ENCODE measurements at places on chromosomes 4 and X.

- DNase-seq: no peak
Measured at GRCh38 chr4:94489098-94489497, 37.4 kb downstream of the PDLIM5 start.

- no peak for DNase-seq
Measured at GRCh38 chr4:189940178-189941004, at the start of gene FRG1. FRG1 (plus strand) TSS chr4:189940872; CDS start chr4:189941010, 138 bp downstream.

GRCh38 chrX:69387567-69388487 lies 116.3 kb upstream of the NALF2 start:
- DNase-seq: peak; percentile 55

- no peak for DNase-seq
Measured at GRCh38 chrX:41594634-41595033, 94.1 kb upstream of the GPR34 start.

GRCh38 chr4:152531479-152531878 lies 4.4 kb downstream of the FBXW7 start:
- no peak for DNase-seq

DNA sequence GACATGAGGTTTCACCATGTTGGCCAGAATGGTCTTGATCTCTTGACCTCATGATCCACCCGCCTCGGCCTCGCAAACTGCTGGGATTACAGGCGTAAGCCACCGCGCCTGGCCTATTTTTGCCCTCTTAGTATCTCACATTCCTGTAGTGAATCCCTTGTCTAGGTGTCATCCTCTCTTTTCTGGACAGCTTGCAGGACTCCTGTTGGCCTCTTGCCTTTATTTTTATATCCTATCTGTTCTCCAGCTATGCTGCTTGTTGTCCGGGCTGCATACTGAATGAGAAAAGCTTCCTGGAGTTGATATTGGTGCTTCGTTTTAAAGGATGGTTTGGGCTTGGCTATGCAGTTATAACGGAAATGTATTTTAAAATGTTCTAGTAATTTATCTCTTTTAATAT lies 148.6 kb downstream of the TLL1 start:
- no peak for DNase-seq

DNA sequence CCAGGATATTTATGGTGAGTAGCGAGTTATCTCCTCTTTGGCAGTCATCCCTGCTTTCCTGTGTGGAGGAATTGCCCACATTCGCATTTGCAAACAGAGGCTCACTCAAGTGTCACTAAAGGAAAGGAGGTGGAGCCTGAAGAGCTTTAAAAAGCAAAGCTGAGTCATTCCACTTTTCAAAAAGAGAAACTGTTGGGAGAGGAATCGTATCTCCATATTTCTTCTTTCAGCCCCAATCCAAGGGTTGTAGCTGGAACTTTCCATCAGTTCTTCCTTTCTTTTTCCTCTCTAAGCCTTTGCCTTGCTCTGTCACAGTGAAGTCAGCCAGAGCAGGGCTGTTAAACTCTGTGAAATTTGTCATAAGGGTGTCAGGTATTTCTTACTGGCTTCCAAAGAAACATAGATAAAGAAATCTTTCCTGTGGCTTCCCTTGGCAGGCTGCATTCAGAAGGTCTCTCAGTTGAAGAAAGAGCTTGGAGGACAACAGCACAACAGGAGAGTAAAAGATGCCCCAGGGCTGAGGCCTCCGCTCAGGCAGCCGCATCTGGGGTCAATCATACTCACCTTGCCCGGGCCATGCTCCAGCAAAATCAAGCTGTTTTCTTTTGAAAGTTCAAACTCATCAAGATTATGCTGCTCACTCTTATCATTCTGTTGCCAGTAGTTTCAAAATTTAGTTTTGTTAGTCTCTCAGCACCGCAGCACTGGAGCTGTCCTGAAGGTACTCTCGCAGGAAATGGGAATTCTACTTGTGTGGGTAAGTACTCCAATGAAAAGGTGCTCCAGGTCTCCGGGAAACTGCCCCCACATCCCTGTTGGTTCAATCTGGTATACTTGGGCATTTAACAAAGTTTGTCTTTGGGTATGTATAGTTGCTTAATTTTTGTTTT lies at the start of gene EGF:
Gene EGF, plus strand, starts transcription at position 178 of the 890 bp plus-strand sequence. Its CDS starts 453 bp downstream, at position 631.
- no peak for DNase-seq

DNA sequence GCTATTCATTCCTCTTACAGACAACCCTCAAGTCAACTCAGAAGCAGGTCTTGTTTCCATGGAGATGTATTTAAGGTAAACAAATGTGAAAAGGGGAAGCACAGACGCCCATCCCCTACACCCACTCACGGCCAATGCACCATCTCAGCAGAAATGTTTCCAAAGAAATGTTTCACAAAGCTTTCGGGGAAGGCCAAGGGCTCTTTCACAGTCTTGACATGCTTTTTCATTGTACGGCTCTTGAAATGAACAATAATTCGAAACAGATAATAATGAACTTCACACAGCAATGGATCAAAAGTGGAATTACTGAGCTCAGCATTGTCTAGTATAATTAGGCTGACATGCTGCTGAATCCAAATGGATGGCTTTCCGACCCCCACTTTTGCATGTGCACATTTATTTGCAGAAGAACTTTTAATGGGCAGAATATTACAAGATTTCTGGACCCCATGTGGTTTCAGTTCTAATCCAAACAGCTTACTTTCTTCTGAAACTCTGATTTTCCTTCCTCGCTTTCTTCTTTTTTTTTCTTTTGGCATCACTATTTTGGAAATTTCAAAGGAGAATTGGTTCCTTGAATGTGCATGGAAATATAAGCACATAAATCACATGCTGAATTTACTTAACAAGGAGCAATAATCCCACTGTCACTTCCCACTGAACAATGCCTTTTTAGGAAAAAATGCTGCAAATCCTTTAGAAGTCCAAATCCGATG lies 160.9 kb downstream of the SMIM20 start:
- no peak for DNase-seq

DNA sequence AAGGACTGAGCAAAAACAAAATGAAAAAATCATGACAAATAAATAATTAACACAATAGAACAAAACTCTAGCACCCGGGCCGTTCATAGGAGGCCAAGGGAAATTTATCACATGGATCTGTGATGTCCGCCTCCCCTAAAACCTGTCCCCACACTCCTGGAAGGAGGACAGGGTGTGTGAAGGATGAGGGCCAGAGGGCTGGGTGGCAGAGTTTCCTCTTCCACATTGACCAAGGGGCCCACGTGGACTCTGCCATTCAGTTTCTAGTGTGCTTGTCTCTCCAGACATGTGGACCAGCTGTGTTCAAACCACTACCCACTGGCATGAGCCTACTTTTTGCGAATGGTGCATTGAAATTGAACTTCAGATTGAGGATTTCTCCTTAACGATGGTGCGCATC lies 6.3 kb downstream of the PRRG3 start:
- DNase-seq: no peak

GRCh38 chr4:150679765-150680343 lies 97.9 kb downstream of the MAB21L2 start:
- no peak for DNase-seq

GRCh38 chr4:137635108-137635507 lies 102.8 kb upstream of the PCDH18 start:
- DNase-seq: peak; percentile 74

- no peak for DNase-seq
Measured at GRCh38 chr4:17912011-17912410, 101.2 kb downstream of the NCAPG start.

DNA sequence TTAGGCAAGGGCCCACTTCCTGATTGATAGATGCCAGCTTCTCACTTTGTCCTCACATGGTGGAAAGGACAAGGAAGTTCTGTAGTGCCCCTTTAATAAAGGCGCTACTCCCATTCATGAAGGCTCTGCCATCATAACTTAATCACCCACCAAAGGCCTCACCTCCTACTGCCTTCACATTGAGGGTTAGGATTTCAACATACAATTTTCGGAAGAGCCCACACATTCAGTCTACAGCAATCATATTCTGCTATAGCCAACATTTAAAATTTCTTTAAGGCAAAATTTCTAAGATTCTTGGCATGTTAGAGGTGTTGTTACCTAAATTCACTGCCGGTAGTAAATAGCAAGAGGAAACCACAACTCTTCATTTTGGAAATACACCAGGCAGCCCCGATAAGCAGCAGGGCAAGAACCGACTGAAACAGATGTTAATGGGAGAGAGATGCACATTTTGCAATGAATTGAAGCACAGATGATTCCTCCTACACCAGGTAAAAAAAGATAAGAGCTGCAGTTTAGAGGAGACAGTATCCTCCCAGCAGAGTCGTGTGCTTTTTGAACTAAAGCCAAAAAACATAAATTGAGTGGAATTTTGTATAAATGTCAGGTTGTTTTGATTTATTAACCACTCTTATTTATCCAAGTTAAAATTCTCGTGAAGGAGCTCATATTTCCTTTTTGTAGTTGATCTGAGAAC lies 594.9 kb downstream of the KCTD8 start:
- DNase-seq: peak; percentile 18
